ENCODE measurements at places on chromosomes 6 and 20. TPM values are rescaled to one million over a fixed set of nuclear protein-coding genes. Genes with fewer than 3 reads are reported as not detected.

The ABHD16B gene
- total RNA-seq = not detected

- no peak overlapping the region for H3K4me3 ChIP-seq
- H3K27me3 ChIP-seq = no peaks in the 10 kb centered on the region
- H3K36me3 ChIP-seq = no peaks in the 10 kb centered on the region
- H3K4me1 ChIP-seq = no peaks in the 10 kb centered on the region
Measured at GRCh38 chr6:81158956-81159355, 593.5 kb downstream of the TENT5A start.

GRCh38 chr6:109010705-109011102 is 83.9 kb downstream of the SESN1 start:
- H3K4me3 ChIP-seq = peak overlapping the region; percentile 63
- no peak for DNase-seq
- H3K27me3 ChIP-seq = no peaks in the 10 kb centered on the region
- no peaks in the 10 kb centered on the region for H3K36me3 ChIP-seq

The MYLIP gene
- 76.0 TPM for total RNA-seq

GRCh38 chr20:44720621-44720996 is 5.4 kb downstream of the CCN5 start:
- H3K27me3 ChIP-seq = no peaks in the 10 kb centered on the region
- no peak for DNase-seq
- no peaks in the 10 kb centered on the region for H3K36me3 ChIP-seq
- no peak overlapping the region for H3K4me3 ChIP-seq
- H3K4me1 ChIP-seq = no peaks in the 10 kb centered on the region

GRCh38 chr6:8858854-8859331 is 423.5 kb upstream of the SLC35B3 start:
- H3K27ac ChIP-seq = no peak overlapping the region
- no peak overlapping the region for H3K4me3 ChIP-seq
- H3K36me3 ChIP-seq = no peaks in the 10 kb centered on the region
- H3K4me1 ChIP-seq = no peaks in the 10 kb centered on the region

GRCh38 chr6:139270249-139270648 is 21.5 kb downstream of the TXLNB start:
- H3K27ac ChIP-seq = no peak overlapping the region
- H3K36me3 ChIP-seq = no peaks in the 10 kb centered on the region
- no peak overlapping the region for H3K4me3 ChIP-seq
- no peaks in the 10 kb centered on the region for H3K27me3 ChIP-seq
- DNase-seq = no peak

The B3GAT2 gene
- 0.17 TPM for total RNA-seq

DNA sequence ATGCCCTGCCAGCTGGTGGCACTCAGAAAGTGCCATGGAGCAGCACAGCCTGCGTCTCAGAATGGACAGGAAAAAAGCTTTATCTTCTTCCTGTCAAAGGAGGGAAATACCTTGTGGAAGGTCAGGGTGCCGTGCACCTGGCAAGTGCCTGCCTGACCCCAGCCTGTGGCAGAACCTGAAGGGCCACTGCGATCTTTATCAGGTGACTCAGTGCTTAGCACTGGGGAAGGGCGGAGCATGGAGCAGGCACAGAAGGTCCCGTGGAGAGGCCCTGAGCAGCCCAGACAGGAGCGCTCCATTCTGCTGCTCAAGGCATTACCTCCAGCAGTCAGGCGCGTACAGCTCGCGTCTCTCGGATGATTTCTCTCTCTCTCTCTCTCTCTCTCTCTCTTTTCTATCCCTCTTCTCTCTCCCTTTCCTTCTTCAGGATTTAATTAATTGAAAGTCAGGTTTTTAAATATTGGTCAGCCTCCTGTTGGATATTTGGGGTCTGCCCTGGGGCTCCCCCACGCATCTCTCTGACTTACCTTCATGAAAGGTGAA is 31.7 kb downstream of the FOXC1 start:
- peak overlapping the region; percentile 40 for H3K27ac ChIP-seq
- H3K36me3 ChIP-seq = no peaks in the 10 kb centered on the region
- peak; percentile 78 for DNase-seq

The METTL24 gene
- 3.2 TPM for total RNA-seq

The DTNBP1 gene
- total RNA-seq = 3.4 TPM

GRCh38 chr6:50837589-50838445 is 19.1 kb downstream of the TFAP2B start:
- peaks cover 98% of the 10 kb centered on the region for H3K27me3 ChIP-seq
- no peaks in the 10 kb centered on the region for H3K4me1 ChIP-seq
- no peak for DNase-seq
- no peaks in the 10 kb centered on the region for H3K36me3 ChIP-seq
- H3K4me3 ChIP-seq = no peak overlapping the region

Measured in hepatocyte (in vitro differentiated cells).